ENCODE measurements at places on chromosomes 6 and 20.
A peak's percentile ranks its signal among the peaks of the same experiment; 100 is the strongest.

GRCh38 chr6:122569230-122569771 is 40.9 kb upstream of the PKIB start:
- no peak for DNase-seq

DNA sequence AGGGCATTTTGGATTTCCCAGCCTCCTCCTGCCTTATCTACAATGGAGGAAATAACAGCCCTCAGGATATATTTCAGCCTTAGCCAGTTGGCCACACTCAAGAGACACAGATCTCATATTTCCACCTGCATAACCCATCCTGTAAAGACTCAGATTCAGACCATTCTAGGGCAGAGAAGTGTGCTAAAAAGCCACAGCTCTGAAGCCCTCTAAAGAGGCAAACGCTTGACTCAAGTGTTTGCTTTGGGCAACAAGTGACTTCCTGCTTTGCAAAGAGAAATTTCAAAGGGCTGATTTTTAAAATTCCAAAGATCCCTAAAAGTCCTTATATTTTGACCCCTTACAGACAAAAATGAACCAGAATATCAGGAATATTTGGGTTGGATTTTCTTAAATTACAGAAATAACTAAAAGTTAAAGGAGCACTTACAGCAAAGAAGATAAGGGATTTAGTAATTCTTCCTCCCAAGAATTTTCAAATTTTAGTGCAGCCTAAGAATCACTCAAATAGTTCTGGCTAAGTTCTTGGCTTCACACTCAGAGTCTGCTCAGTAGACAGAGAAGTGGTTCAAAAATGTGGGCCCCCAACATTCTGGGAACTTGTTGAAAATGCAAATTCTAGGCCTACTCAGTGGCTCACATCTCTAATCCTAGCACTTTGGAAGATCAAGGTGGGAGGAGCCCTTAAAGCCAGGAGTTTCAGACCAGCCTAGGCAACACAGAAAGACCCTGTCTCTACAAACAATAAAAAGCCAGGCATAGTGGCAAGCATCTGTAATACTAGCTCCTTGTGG is 18.9 kb upstream of the ADGRF5 start:
- no peak for DNase-seq

DNA sequence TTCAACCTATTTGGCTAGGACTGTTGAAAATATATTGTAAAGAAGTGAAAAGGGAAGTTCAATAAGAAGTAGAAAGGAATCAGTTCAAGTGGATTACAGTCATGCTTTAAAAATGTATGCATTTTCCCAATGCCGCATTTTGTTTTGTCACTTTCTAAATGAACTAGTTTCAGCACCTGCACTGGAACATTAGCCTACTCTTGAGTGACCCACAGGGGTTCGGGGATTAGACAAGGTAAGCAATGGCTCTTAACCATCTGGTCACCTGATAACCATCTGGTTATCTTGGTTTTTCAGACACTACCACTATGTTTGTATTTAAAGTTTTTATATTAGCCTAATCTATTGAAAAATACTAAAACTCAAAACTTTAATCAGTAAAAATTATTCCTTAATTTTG is 97.6 kb downstream of the CD164 start:
- no peak for DNase-seq

DNA sequence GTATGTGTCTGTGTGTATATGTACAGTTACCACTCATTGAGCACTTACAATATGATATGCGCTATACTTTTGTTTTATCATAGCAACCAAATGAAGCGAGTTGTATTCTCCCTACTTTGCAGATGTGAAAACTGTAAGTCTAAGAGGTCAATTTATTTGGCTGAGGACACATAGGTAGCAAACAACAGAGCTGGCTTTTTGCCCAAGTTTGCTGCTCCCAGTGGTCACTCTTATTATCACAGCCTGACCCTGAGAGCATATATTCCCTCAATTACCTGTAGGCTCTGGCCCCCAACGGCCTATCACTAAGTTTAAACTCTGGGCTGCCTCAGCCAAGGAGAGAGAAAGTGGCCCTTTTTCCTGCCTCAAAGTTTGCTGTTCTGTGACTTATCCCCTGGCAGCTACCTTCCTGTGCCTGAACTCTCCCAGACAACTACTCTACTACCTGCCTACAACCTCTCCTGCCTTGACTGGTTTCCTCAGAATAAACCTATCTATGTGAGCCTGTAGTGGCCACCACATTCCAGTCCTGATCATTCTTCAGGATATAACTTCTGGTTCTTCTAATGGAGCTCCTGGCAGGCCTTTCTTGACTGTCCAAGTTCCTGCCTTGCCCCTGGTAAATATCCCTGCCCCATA is 221.8 kb downstream of the FRK start:
- no peak for DNase-seq

GRCh38 chr6:31358302-31358701 is 1.3 kb upstream of the HLA-B start:
- no peak for DNase-seq

- no peak for DNase-seq
Observed at GRCh38 chr6:166650824-166651807, 24.1 kb upstream of the RPS6KA2 start.

- DNase-seq, result no peak
Observed at GRCh38 chr6:83514866-83515466, 2.6 kb downstream of the PRSS35 start.

DNA sequence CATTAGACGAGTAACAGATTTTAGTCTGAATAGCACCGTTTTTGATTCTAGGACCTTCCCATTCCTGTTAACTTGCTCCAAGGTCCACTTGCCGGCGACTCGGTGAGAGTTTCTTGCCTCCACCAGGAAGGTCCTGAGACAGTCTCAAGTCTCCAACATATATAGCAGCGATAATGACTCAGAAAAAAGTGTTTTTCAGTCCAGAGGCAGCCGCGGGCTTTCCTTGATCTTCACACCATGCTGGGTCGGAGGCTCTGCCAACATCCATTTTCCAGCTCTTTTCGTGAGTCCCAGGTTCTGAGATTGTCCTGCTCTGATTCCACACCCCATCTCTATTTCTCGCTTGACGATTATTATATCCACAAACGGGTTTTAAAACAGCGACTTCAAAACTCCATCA is 170.5 kb downstream of the GPX5 start:
- DNase-seq, result no peak

GRCh38 chr6:12163149-12163548 is 127.0 kb upstream of the EDN1 start:
- DNase-seq, result no peak

DNA sequence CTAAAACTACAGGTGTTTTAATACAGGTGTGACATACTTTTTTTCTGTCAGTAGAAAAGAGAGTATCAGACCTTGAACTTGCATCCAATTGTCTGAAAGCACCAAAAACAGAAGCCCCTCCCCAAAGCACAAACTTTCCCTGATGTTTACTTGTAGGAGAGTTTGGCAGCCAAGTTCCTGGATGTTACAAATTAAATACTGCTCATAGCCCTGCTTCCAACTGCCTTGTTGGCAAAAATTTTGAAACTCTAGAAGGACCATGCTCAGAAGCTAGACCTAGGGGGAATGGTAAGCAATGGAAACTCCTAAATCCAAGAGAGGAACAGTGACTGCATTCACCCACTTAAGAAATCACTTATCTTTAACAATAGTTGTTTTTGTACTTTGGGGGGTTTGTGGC is 17.0 kb upstream of the ARG1 start:
- no peak for DNase-seq

DNA sequence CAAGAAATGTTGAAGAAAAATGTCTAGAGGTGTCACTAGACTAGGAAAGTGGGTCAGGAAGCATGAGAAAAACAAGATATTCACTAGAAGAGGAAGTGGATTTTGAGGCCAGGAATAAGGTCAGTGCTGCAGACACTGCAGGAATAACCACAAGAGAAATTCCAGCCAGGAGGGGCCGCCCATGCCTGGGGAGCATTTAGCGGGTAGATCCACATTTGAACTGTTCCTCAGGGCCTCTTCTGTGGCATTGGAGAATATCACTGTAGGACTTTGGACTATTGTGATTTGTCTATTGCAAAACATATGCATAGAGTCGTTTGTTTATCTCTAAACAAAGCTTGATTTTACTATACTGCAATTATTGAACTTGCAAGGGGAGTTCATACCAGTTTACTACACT is 49.6 kb upstream of the CCDC28A start:
- no peak for DNase-seq

DNA sequence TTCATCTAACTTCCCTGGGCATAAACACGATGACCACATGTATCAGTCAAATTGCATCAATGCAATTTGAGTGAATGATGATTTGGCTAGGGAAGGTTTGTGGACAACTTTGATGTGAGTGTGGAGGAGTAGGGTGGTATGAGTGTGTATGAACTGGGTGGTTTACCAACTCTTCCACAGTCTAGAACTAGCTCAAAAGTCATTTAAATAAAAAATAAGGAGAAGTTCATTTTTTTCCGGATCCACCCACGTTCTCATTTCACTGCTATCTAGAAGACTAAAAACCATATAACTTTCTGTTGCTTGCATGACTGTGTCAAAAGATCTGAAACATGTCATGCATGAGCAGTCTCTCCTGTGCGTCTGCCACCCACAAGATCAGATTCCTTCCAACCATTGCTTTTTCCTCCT is 23.6 kb downstream of the SLC35D3 start:
- DNase-seq, result no peak

- DNase-seq, result no peak
Observed at GRCh38 chr6:42896178-42896719, 16.8 kb downstream of the RPL7L1 start.

DNA sequence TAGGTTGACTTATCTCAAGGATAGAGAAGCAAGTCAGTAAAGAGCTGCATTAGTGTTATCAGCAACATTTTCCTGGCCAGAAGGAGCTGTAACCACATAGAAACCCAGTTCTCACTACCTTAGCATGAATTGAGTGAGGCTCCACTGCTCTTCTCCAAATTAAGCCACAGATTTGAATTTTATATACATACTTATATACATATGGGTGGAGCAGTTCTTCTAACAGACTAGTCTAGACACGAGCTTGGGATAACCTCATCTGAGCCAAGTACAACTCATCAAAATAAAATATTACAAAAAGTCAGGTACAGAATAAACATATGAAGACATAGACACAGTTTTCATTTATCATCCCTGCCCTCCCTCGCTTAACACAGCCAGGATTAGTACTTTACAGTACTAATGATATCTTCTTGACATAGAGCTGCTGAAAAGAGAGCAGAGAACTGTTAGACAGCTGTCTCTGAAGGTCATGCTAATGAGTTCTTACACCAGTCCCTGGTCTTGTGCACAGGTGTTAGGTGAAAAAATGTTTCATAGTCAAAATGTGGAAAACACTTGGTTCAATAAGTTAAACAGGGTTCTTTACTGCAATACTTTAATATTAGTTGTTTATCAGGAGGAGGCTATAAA is 147.4 kb upstream of the HTR1E start:
- no peak for DNase-seq

- DNase-seq, result peak; percentile 29
Observed at GRCh38 chr6:52144196-52145076, 41.7 kb upstream of the IL17A start.

GRCh38 chr6:14606353-14606752 is 488.8 kb downstream of the CD83 start:
- no peak for DNase-seq

DNA sequence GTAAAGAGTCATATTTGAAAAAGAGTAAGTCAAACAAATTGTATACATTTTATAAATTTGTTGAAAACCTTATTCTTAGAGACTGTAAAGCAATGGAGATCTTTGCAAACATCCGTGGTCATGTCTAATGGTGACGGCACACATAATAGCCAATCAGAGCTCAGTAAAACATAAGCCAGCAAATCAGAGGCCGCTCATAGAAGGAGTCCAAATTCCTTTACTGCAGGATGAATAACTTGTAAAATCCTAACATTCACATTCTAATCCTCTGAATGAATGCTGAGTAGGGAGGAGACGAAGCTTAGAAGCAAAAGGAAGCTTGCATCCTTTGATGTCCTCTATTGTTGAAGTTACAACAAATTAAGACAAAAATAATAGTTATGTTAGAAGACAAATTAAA is 401.7 kb downstream of the PRKN start:
- no peak for DNase-seq

GRCh38 chr20:38590676-38591473 is 9.9 kb downstream of the ADIG start:
- DNase-seq, result no peak

DNA sequence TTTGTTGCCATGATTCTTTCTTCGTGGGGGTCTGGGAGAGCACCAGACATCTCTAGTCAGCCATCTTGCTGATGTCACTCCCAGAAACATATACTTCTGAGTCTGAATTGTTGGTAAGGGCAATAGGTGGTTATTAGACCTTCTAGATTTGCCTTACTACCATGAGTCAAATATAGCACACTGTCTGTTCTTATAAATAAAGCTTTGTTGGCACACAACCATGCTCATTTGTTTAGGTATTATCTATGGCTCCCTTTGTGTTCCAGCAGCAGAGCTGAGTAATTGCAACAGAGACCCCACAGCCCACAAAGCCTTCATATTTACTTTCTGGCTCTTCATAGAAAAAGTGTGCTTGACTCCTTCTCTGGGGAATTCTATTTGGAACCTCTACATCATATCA is 62.9 kb downstream of the CDH26 start:
- no peak for DNase-seq

DNA sequence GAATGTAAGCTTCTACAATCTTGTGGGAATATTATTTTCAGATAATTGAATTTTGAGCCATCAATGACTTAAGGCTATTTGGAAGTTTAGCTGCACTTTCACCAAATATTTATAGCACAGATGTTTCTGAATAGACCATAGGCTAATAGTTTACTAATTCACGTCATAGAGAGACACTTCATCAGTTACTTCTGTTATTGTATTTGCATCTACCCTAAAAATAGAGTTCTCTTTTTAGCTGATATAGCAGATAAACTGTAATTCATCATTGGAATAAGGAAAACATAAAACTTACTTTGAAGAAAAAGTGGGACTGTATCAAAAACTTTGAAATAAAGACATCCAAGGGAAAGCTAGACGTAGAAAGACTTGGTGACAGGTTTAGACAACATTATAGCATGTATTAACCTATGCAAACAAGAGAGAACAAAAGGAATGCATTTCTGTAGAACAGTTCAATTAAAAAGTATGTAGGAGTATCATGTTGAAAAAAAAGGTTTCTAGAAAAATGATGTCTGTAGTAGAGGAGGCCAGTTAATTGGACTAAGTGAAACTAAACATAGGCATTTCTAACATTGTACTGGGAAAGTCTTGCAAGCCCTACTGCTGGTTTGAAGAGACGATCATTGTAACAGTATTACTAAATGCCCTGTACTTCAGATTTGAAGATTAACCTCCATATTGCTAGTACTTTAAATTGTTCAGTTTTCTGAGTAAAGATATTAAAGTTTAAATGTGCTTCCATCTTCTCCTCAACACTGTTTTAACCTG is 123.3 kb downstream of the ZFAND3 start:
- no peak for DNase-seq

DNA sequence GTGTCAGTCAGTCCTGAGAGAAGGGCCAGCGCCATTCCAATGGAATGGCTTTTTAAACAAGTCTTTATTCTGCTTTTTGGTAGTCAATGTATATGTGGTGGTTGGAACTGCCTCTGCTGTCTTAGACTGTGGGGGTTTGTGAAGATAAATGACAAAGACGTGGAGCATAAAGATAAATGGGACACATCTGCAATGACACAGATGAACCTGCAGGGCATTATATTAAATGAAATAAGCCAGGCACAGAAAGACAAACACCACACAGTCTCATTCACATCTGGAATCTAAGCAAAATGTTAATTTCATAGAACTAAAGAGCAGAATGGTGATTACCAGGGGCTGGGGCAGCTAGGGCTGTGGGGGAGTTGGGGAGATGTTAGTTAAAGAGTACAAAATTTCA is 912.8 kb upstream of the MAN1A1 start:
- DNase-seq, result no peak

GRCh38 chr6:157982563-157983405 is 1.1 kb downstream of the SYNJ2 start:
- no peak for DNase-seq

Measured in T-helper 1 cell (primary cell).